ENCODE measurements at places on chromosomes 16 and 17.

GRCh38 chr16:82108100-82108499, 61.9 kb downstream of the MPHOSPH6 start:
- DNase-seq: no peak

- DNase-seq: no peak
These were observed 14.0 kb downstream of the COPZ2 start for GRCh38 chr17:48023400-48024148.

DNA sequence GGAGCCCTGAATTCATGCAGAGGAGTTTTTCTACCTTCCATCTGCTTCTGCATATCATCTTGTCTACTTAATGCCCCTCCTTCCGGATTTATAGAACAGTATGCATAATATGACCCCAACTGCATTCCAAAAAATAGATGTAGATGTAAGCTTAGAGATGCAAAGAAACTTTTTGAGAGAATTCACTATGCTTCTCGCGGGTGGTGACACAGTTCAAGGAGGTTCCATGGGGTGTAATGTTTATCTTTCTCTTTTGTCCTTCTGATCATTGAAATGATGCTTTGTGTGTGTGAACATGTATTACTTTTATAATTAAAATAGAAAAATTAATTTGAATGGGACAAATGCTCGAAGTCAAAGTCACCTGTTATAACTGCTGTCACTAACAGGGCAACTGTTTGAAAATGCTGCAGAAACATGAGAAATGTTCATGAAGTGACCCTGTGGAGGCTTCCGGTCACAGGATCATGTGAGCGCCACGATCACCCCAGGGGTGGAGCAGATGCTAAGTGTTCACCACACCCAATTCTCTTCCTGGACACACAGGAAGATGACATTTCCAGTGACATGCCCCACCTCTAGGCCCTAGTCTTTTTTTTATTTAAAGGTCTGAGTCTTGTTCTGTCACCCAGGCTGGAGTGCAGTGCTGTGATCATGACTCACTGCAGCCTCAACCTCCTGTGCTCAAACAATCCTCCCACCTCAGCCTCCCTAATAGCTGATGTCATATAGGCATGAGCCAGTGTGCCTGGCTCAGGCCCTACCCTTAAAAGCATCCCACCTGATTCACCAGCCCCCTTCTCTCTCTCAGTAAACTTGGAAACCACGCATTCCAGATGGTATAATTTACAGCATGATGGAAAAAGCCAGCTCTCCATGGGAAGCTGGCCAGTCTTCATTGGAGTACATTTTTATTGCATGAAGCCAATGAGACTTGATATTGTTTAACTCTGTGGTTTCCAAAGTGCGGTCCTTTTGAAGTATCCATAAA, 21.0 kb upstream of the AGRP start:
- no peak for DNase-seq

GRCh38 chr17:15453246-15453645, 14.2 kb downstream of the CDRT4 start:
- no peak for DNase-seq

DNA sequence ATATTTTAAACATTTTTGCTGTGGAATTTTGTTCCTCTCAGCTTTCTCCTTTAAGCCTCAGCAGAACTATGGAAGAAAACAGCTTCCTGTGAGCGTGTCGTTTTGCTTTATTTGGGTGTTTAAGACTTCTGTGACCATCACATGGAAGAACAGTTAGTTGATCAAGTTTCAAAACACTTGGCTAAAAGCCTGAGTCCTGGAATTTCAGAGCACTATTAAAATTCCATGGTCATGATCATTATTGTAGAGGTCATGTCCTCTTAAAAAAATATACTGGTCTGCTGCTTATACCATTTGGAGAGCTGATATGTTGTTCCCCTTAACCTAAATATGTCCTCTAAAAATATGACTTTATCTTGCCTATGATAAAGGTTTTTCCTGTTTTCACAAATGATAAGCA, 12.6 kb upstream of the CDR2 start:
- no peak for DNase-seq

GRCh38 chr17:64457156-64457555, 8.2 kb downstream of the MILR1 start:
- no peak for DNase-seq
